ENCODE measurements at places on chromosomes 7 and 10.

DNA sequence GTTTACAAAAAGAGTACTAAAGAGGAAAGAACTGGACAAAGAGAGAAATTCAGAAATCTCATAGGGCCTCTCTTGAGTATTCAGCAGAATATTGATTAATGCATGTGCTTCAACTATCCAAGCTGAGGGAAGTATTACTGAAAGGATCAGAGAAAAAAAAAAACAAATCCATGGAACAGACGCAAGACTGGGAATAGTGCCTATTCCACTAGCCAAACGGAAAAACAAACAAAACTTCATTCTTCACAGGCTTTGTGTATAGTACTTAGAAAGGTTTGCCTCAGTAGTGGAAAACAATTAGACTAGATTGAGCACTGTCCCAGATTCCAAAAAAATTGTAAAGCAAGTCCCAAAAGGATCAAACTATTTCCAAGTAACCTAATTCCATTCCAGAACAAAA, 106.2 kb downstream of the TFEC start:
- no peak for DNase-seq

DNA sequence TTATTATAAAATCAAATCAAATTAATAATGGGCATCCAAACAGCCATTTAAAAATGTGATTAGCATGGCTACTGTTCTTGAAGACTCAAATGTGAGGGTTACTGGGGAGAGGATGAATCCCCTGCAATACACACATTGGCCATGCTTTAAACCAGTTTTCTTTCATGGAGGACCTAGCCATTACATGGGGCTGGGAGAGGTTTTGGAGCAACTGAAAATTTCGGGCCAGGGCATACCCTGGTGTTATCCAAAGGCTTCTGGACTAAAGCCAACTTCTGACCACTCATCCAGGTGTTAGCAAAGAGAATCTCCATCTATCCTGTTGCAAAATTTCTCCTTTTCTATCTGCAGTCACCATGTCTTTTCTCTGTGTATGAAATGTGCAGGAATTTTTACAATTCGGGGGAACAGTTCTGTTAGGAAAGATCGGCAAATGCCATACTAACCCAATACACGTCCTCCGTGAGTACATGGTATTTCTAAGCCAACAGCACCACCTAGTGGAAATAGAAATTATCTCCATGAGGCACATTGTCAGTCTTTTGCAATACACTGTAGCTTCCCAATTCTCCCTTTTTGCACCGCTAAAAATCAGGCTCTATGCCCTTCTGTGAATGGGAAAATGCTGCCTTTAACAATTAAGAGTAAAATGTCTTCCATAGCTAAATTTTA, 47.0 kb upstream of the ZNF107 start:
- no peak for DNase-seq

DNA sequence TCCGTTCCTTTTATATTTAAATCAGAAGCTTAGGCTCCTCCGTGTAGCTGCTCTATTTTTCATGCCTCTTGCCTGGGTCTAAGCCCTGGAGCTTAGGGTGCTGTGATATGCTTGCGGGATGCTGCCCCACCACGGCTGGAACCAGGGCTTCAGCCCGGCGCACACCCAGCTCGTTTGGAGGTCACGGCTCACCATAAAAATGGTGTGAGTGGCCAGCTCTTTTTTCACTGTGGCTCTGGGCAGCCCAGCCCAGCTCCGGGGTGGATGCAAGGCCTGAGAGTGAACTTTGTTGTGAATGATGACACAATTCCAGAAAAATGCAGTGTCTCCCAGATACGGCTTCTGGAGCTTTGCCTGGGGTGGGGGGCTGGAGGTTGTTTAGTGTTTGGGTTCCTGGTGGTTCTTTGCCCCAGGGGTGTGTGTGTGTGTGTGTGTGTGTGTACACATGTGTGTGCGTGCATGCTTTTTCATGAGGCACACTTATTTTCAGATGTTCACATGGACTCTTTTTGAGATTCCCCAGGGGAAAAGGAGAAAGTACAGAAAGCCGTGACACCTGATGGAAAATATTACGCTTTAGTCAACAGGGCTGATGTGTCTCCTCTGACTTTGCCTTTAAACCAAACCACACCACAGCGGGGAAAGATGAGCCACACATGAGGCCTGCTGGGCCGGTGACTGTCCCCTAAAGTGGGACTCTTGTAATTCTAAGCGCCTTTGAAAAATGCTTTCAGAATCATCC, 46.2 kb downstream of the GRK5 start:
- peak; percentile 36 for DNase-seq

DNA sequence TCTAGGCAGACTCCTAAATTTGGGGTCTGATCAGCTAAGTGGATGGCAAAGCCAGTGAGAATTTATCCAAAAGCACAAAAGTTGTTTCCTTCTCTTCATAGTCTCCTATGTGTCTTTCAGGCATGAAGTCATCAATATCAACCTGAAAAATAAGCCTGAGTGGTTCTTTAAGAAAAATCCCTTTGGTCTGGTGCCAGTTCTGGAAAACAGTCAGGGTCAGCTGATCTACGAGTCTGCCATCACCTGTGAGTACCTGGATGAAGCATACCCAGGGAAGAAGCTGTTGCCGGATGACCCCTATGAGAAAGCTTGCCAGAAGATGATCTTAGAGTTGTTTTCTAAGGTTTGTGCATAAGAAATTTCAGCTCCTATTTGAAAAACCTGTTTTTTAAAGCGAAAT, 4.8 kb downstream of the GSTO1 start:
- DNase-seq: no peak

All from stimulated activated CD4-positive, alpha-beta T cell treated with anti-CD3 and anti-CD28 coated beads, Interleukin-4, amount 100 ng/mL, for 48 hours (primary cell).